ENCODE measurements at places on chromosomes 16 and 17.

DNA sequence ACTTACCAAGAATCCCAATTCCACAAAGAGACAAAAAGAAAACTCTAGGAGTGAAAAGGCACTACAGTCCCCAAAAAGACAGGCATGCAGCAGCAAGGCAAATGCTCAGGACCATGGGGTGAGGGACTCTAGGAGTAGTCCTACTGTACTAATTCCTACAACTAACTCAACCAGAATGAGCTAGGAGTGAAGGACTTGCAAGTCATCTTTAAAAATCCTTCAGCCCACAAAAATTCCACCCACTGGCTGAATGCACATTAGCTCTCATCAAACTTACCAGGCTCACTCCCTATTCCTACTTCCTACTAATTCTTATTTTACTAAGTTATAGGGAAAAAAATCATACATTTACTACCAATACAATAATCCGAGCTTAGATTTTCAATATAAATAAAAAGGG, 141.7 kb upstream of the C17orf78 start:
- no peak for DNase-seq

GRCh38 chr16:4494746-4495490, 18.7 kb downstream of the HMOX2 start:
- DNase-seq: no peak

- DNase-seq: no peak
These were observed 5.9 kb downstream of the SKA2 start for GRCh38 chr17:59149051-59149450.

DNA sequence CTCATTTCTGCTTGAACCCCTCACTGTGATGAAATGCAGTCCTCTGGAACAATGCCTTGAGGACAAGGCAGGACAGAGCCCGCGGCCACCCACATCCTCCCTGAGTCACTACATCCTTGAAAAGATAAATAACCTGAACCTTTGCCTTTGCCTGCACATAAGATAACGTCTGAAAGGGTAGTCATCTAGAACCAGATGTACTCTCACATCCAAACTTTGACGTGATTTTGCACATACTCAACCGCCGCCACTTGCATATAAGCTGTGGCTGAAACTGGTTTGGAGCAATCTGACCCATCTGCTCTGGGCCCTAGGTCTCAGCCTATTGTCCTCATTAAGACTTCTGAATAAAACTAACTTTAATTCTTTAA, 252.1 kb downstream of the PHKB start:
- no peak for DNase-seq

GRCh38 chr17:48335858-48336500, 94.0 kb downstream of the SKAP1 start:
- peak; percentile 67 for DNase-seq

- no peak for DNase-seq
These were observed 73.3 kb downstream of the N4BP1 start for GRCh38 chr16:48536614-48537200.

DNA sequence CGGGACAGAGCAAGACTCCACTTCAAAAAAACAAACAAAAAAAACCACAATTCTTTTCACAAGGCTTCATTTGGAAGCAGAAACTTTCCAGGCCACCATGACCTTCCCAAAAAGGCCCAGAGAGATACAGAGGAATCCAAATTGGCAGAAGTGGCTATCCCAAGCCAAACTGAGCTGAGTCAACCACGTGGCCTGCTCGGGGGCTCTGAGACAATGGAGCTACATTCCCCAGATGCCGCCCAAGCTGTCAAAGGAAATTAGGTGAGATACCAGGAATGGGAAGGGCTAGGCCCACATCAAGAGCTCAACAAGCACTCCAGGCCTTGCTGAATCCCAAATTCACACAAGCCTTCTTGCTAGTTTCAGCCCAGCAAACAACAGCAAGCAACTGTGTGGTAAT, 5.7 kb upstream of the EXOSC6 start:
- DNase-seq: no peak

DNA sequence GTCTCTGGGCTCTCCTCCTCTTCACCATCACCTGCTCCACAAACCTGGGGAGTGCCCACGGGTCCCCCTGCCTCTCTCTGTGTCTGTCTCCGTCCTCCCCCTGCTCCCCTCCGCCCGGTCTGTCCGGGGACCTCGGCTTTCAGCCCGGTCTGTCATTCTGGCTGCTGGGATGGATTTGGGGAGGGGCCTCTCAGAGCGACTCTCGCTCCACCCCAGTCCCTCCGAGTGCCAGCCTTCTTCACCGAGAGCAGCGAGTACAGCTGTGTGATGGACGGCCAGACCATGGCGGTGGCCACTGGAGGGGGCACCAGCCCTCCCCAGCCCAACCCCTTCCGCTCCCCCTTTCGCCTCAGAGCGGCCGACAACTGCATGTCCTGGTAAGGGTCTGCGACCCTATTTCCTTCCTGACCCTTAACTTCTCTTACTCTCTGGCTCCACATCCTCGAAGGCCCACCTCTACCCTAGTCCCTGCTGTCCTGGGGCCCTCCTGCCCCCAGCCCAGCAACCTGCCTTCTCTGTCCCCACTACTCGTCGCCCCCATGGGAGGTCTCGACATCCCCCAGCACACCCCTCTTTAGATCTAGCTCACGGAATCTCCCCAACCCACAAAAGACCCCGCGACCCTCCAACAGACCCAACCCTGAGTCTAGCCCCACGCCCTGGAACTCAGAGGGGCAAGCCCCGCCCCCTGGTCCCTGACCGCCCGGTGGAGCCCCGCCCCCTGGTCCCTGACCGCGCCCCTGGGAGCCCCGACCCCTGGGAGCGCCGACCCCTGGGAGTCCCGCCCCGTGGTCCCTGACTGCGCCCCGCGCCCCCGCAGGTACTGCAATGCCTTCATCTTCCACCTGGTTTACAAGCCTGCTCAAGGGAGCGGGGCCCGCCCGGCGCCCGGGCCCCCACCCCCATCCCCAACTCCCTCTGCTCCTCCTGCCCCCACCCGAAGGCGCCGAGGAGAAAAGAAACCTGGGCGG, 5.6 kb upstream of the CXCL16 start:
- DNase-seq: no peak

DNA sequence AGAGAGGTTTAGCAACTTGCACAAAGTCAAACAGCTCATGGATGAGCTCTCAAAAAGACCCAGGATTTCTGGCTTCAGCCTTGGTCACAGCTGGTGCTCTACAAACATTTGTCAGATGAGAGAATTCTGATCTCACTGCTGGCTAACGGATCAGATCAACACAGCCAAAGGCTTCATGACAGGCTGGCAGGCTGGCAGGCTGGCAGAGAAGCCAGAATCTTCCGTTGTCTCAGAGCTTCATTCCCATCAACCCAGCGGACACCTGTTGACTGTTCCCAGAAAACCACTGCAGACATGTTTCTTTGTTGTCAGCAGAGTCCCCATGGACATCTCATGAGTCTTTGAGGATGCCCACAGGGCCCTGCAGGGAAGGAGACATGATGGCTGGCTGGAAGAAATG, 303.8 kb upstream of the ASIC2 start:
- no peak for DNase-seq

- DNase-seq: no peak
These were observed 14.2 kb downstream of the NKIRAS2 start for GRCh38 chr17:42034059-42034458.

All from NCI-H2081 treated with DMSO at 0.1 percent for 48 hours (cell line).